ENCODE measurements at places on chromosomes 2 and 18.

- DNase-seq: no peak
These were observed 165.8 kb downstream of the FBXO15 start for GRCh38 chr18:73981796-73982195.

DNA sequence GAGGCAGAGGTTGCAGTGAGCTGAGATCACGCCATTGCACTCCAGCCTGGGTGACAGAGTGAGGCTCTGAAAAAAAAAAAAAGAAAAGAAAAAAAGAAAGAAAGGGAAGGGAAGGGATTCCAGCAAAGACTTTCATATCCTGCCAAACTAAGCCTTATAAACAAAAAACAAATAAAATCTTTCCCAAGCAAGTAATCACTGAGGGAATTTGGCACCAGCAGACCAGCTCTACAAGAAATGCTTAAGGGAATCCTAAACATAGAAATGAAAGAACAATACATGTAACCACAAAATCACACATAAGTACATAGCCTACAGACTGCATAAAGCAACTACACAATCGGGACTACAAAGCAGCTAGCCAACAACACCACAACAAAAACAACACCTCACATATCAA lies 79.1 kb downstream of the TRABD2A start:
- no peak for DNase-seq

DNA sequence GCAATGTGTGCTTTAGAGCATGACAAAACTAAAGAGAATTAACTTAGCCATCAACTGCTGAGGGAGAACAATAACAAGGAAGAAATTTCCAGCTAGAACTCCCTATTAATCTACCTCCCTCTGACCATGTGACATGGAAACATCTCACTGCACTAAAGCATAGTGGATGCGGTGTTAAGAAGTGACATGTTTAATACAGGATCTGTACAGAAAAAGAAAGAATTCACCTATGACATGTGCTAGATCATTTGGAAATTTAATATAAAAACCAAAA lies 202.3 kb upstream of the KLHL14 start:
- no peak for DNase-seq

DNA sequence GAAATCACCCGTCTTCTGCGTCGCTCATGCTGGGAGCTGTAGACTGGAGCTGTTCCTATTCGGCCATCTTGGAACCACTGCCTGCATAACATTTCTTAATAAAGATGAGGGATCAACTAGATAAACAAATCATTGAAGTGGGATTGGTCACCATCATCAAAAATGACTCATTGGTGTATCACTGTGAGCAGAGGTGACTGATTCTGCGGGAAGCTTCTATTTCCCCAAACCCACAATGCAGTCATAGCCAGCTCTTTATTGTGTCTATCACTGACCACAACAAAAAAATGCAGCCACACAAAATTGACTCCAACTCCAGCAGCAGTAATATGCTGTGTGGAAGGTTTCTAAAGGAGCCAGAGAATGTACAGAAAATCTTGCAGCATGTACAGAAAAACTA lies 630.7 kb upstream of the HS6ST1 start:
- DNase-seq: no peak

DNA sequence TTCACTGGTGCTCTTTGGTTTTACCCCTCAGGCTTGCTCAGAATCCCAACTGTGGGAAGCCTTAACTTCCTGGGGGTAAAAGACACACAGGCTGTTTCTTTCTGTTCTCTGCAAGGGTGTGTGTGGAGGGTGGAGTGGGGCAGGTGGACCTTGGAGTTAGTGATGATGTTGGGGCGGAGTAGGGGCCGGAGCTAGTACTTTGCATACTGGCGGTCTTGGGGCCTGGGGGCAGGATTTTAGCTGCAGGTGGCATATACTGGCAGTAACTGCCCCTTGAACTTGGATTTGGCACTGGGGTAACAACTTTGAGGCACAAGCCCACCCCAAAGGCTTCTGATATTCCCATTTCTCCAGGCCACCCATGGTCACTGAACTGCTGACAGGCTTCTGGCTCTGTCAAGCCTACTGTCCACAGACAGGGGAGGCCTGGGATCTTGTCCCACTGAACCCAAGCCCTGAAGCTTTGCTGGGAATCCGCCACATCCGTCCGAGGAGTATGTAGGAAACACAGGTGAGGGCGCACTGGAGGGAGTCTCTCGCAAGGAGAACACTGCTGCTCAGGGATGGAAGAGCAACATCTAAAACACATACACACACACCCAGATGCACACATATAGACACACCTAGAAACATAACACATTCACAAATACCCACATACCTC lies 258.9 kb downstream of the DYSF start:
- no peak for DNase-seq

- DNase-seq: no peak
These were observed 45.8 kb upstream of the RBM44 start for GRCh38 chr2:237752761-237753165.

- no peak for DNase-seq
These were observed 29.9 kb downstream of the TTC32 start for GRCh38 chr2:19871836-19872235.

- no peak for DNase-seq
These were observed 61.1 kb upstream of the ZNG1B start for GRCh38 chr2:113376253-113376912.

- no peak for DNase-seq
These were observed 82.9 kb downstream of the MSH2 start for GRCh38 chr2:47485751-47486300.

DNA sequence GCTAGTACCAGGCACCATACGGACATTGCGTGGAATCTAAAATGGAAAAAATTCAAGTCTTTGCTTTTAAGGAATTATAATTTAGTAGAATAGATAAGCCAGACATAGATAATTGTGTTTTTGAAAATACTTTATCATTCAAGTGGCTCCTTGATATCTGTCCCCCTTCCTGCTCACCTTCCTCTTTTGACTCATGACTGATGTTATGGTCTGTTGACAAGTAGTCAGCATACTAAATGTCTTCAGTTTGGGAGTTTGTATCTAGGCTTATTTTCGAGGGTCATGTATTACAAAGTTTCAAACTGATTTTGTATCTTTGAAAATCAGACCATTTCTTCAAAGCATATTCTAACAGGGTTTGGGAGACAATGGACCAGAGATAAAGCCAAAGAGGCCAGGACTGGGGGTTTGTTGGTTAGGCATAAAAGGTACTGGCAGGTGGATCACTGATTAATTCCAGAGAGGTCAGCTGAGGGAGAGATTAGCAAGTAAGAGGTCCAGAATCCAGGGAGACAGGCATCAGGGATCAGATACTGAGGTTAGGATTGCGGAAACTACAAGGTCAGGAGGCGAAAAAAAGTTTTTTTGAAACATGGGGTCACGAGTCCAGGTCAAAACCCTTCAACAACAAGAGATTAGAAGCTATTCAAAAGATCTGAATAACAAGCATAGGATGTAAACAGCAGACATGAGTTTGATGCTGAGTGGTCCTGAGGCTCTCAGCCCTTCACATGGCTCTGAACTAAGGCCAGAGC lies 31.5 kb upstream of the KLHL14 start:
- DNase-seq: no peak

GRCh38 chr2:202337706-202338346 lies 38.3 kb upstream of the BMPR2 start:
- no peak for DNase-seq

- DNase-seq: no peak
These were observed 80.9 kb downstream of the FASTKD2 start for GRCh38 chr2:206846331-206846730.

DNA sequence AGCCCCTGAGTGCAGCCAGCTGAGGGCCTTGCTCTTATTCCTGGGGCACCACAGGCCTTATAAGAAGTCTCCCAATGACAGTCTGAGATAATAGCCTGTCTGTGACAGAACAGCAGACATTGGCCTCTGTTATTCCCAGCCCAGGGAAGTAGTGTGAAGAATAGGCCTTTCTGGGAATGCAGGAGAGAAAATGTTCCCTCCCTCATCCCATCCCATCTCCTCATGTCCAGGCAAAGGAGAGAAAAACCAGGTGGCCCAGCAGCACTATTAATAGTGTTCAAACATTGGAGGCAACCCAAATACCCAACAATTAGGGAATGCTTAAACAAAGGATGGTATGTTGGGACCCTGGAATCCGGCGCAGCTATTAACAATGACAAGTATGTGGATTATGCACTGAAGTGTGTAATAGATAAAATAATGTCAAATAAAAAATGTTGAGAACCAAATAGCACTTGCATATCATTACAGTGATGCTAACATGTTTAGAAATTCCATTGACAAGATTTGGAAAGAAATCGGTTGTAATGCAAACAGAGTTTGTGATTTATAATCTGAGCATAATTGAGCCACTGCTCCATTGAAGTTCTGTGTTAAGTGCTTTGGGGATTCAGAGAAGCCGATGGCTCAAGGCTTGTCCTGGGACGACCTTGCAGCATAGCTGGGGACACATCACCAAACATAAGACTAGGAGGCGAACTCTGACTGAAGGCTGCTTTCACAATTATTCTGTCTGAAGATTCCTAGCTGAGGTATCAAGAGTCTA lies 69.3 kb downstream of the LBH start:
- peak; percentile 34 for DNase-seq

DNA sequence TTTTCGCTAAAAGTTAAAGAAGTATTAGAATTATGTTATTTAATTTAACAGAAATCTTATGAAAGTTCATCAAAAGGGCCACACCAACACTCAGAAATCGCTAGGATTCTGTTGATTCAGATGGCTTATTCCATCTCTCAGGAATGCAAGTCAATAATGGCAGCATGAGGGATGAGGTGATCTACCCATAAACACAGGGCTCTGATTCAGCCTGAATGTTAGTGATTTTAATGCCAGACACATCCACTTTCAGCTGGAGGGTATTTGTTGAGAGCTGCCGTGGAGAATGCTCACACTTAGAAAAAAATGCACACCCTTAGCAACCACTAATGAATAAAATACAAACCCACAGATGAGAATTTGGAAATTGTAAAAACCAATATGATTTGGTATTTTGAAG lies 173.3 kb upstream of the ERBB4 start:
- DNase-seq: no peak

DNA sequence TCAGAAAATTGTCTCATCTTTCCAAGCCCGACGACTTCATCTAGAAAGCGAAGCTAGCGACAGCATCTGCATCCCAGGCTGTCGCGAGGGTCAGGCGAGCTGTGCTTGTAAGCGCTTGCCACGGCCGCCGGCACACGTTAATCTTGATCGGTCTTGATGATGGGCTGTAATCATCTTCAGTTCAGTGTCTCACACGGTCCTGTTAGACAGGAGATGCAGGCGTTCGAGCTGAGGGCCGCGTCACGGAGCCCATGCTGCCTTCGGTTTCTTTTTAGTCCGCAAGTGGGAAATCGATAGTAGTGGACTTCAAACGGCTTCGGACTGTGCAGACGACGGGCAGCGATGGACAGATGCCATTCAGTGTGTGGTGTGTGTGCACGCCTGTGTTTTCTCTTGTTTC lies 43.6 kb downstream of the ADI1 start:
- DNase-seq: no peak

DNA sequence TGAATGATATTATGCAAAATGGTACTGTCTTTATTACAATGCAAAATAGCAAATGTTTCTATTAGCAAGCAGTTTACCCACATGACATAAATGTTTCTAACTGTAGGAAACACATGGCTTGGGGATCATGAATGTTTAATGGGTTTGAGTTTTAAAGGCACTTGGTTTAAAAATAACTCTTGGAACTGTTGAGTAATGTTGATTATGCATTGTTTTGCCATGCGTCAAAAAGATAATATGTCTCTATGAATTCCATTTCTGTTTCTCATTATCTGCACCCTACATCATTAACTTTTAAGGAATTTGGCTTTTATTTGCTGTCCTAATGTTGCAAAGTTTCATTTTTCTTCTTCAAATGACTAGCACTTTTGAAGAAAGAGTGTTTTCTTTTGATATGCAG lies 1355.5 kb downstream of the SUCLG1 start:
- DNase-seq: no peak

- DNase-seq: no peak
These were observed 168.5 kb upstream of the KLF7 start for GRCh38 chr2:207334301-207334623.

DNA sequence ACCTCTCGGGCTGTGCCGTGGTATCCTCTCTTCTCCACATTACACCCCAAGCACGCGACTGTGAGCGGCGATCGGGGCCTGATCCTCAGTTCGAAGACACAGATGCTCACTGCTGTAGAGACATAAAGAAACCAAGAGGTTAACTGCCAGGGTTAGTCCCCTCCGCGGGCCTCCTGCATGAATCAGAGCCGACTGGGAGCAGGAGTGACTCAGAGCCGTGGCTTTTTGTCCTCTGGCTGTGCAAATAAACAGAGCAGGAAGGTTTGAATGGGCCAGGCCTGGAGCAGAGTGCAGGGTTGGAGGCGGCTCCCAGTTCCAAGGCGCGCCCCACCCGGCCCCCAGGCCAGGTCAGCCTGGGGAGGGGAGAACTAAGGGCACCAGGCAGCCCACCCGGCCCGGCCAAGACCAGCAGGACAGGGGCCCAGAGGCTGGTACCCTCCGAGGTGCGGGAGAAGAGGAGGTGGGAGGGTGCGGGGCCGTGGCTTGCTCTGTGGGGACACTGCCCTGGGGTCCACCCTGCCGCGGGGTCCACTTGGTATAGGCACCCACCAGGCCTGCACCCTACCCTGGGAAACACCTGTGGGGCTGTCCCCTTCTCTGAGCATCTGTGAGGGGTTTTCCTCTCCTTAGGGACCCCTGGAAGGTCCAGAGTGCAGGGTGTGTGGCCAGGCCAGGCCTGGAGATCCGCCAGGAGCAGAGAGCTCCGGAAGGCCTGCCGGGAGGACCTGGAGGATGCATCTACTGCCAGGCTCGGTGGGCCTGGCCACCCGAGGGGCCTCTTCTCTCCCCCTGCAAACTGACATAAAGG lies 16.5 kb downstream of the TWIST2 start:
- peak; percentile 92 for DNase-seq

- no peak for DNase-seq
These were observed 108.9 kb upstream of the DOK6 start for GRCh38 chr18:69291755-69292154.

- no peak for DNase-seq
These were observed 80.9 kb downstream of the SH3RF3 start for GRCh38 chr2:109209941-109210340.

DNA sequence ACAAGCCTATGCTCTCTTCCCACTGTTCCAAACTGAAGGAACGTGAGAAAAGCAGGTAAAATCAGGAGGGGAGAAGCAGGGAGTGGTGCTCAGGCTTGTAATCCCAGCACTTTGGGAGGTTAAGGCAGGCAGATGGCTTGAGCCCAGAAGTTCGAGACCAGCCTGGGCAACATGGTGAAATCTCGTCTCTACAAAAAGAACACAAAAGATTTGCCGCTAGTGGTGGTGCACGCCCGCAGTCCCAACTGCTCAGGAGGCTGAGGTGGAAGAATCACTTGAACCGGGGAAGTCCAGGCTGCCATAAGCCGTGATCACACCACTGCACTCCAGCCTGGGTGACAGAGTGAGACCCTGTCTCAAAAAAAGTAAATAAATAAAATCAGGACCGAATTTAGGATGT lies 1.3 kb upstream of the TMSB10 start:
- DNase-seq: no peak
